Glutamatergic neuron (in vitro differentiated cells): ENCODE measurements at places on chromosomes 11 and 22. TPM values are rescaled to one million over a fixed set of nuclear protein-coding genes. Genes with fewer than 3 reads are reported as not detected.

UPK3A gene
- not detected for total RNA-seq

OR51E2 gene
- total RNA-seq, result not detected

OR6T1 gene
- not detected for total RNA-seq

BANF1 gene
- 135 TPM for total RNA-seq

LRP5 gene
- total RNA-seq, result 17.4 TPM

C11orf91 gene
- not detected for total RNA-seq

PRRG4 gene
- total RNA-seq, result 0.10 TPM

ADM gene
- total RNA-seq, result 0.22 TPM

ART1 gene
- not detected for total RNA-seq

F2 gene
- total RNA-seq, result 0.29 TPM

SLC5A1 gene
- total RNA-seq, result not detected

FGF19 gene
- 5.1 TPM for total RNA-seq

LRRC56 gene
- total RNA-seq, result 2.6 TPM

HBE1 gene
- total RNA-seq, result not detected

DNA sequence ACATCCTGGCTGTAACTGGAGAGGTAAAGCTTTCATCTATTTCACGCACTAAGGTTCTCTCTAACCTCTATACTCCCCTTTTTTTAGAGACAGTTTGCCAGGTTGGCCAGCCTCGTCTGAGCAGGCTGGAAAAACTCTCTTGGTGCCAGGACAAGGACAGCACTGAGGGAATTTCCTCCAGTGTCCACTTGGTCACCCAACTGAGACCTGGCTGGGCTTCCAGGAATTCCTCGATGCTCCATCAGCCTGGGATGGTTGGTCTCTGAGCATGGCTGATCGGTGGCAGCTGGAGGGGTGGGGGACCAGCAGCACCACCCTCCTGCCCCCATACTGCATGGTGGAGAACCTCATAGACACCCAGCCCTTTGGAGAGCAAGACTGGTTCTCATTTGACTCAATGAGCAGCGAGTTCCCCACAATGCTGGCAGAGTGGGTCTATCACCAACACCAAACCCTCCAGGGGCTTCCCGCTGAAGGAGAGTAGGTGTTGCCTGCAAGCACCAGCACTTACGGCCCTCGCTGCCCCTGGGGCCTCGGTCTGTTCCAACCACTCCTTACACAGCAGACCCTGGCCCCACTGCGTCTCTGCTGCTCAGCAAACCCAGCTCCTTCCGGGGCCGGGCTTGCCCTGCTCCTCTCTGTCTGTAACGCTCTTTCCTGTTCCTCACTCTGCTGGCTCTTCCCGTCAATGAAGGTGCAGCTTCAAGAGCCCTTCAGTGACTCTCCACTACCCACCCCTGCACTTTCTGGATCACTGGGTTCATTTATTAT is 122.2 kb downstream of the ST3GAL4 start:
- no peak for DNase-seq
- peaks cover 20% of the 10 kb centered on the region for H3K4me1 ChIP-seq
- H3K36me3 ChIP-seq, result no peaks in the 10 kb centered on the region
- H3K27me3 ChIP-seq, result peaks cover 5% of the 10 kb centered on the region

DNA sequence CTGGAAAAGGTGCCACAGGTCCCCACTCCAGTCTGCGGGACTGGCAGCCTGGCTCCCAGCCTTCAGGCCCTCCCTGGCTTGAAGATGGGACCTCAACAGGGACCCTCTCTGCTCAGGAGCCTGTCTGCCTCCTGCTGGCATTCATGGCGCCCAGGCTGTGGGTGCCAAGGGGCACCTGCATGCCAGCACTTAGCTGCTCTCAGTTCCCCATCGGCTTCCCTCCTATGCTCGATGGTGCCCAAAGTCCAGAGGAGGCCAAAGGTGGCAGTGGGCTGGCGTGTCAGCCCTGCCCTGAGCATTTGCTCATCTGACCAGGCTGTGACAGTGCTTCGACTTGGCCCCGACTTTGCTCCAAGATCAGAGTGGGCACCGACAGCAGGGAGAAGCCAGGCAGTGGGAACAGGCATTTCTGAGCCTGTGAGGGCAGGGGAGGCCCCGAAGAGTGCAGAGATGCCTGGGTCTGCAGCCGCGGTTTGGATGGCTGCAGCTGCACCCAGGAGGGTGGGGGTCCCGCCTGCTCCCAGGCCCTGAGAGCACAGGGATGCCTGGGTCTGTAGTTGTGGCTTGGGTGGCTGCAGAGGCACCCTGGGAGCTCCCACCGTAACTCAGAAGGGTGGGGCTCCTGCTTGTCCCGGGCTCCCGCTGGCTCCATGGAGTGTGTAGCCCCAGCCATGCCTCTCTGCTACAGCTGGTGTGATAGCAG is 463.6 kb downstream of the TBC1D22A start:
- no peak overlapping the region for H3K27ac ChIP-seq
- no peaks in the 10 kb centered on the region for H3K4me1 ChIP-seq
- no peak overlapping the region for H3K4me3 ChIP-seq
- H3K36me3 ChIP-seq, result no peaks in the 10 kb centered on the region
- DNase-seq, result no peak

DNA sequence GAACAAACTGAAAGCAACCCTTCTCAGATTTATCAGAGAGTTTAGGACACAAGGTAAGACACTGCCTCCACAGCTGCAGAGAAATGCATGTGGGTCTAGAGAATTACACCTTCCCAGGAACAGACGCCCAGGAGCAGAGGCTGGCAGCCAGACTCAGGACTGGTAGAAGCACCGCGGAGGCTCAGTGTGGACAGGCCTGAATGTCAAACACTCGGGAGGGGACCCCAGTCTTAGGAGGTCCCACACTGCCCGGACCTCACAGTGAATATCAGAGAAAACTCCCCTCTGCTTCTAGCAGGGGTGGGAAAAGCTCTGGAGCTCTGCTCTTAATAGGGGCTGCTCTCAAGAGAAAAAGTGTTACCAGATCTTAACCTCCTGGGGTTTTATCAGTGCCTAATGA is 952.7 kb downstream of the BRD1 start:
- H3K4me1 ChIP-seq, result no peaks in the 10 kb centered on the region
- no peak overlapping the region for H3K27ac ChIP-seq
- H3K27me3 ChIP-seq, result peaks cover 5% of the 10 kb centered on the region
- no peak for DNase-seq

- DNase-seq, result peak; percentile 30
- peak overlapping the region; percentile 92 for H3K4me3 ChIP-seq
- H3K27me3 ChIP-seq, result peaks cover 3% of the 10 kb centered on the region
- H3K36me3 ChIP-seq, result no peaks in the 10 kb centered on the region
Observed at GRCh38 chr11:120336641-120337354, 585 bp downstream of the ARHGEF12 start.

DNA sequence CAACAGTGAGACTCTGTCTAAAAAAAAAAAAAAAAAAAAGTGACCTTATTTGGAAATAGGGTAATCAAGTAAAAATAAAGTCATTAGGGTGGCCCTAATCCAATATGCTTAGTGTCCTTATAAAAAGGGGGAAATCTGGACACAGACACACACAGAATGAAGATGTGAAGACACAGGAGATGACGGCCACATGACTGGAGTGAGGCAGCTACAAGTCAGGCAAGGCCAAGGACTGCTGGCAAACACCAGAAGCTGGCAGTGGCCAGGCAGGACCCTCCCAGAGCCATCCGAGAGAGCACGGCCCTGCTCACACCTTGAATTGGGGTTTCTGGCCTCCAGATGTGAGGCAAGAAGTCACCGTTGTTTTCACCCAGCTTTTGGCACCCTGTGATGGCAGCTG is 28.6 kb downstream of the LRFN4 start:
- no peaks in the 10 kb centered on the region for H3K36me3 ChIP-seq
- no peak overlapping the region for H3K4me3 ChIP-seq
- peaks cover 25% of the 10 kb centered on the region for H3K4me1 ChIP-seq
- H3K27ac ChIP-seq, result no peak overlapping the region
- no peak for DNase-seq

DNA sequence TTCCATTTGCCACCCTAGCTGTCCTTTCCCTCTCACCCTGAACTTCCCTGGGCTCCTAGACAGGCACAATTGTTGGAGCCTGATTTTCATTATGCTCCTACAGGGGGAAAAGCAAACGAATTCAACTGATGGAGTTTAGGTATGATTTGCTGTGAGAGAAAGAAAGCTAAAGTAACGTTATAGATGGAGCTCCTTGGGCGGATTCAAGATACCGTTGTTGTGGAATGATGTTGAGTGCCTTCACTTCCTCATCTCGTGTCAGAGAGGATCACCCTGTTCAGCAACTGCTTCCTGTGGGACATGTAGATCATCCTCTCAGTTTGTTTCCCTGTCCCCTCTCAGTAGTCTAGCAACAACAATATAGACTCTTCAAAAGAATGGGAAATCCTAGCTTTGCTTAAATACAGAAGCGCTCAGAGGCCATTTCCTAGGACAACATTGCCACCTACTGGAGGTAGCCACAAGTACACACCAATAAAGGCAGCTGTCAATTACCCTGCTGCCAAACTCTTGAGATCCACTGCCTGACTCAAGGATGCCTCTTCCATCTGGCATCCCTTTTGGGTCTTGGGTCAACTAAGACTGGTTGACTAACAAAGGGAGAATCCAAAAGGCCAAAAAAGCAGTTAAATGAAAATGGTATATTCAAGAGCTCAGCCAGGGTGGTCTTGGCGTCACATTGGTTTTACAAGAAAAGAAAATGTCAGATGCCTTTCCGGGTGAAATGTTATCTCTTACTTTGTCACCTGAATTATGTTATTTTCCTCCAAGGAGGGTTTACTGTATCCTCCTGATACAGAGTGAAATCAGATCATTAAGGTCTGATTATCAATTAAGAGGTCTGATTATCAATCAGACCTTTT is 13.5 kb upstream of the DTX4 start:
- no peaks in the 10 kb centered on the region for H3K4me1 ChIP-seq
- no peak overlapping the region for H3K27ac ChIP-seq
- peaks cover 1% of the 10 kb centered on the region for H3K27me3 ChIP-seq
- H3K4me3 ChIP-seq, result no peak overlapping the region
- no peaks in the 10 kb centered on the region for H3K36me3 ChIP-seq
- peak; percentile 53 for DNase-seq

GRCh38 chr11:9982127-9982795 is 311.8 kb downstream of the SBF2 start:
- no peak overlapping the region for H3K4me3 ChIP-seq
- H3K27me3 ChIP-seq, result no peaks in the 10 kb centered on the region
- H3K36me3 ChIP-seq, result peaks cover 5% of the 10 kb centered on the region
- H3K27ac ChIP-seq, result no peak overlapping the region
- H3K4me1 ChIP-seq, result no peaks in the 10 kb centered on the region
- no peak for DNase-seq

- H3K4me1 ChIP-seq, result no peaks in the 10 kb centered on the region
- no peak overlapping the region for H3K4me3 ChIP-seq
- no peak for DNase-seq
- H3K27me3 ChIP-seq, result no peaks in the 10 kb centered on the region
Observed at GRCh38 chr22:36922105-36922608, 8.7 kb downstream of the CSF2RB start.

- peak overlapping the region; percentile 16 for H3K4me3 ChIP-seq
- no peak for DNase-seq
- peak overlapping the region; percentile 84 for H3K27ac ChIP-seq
- H3K36me3 ChIP-seq, result peaks cover 21% of the 10 kb centered on the region
- peaks cover 3% of the 10 kb centered on the region for H3K27me3 ChIP-seq
- H3K4me1 ChIP-seq, result peaks cover 20% of the 10 kb centered on the region
Observed at GRCh38 chr11:47306484-47306844, 36.5 kb downstream of the MADD start.

DNA sequence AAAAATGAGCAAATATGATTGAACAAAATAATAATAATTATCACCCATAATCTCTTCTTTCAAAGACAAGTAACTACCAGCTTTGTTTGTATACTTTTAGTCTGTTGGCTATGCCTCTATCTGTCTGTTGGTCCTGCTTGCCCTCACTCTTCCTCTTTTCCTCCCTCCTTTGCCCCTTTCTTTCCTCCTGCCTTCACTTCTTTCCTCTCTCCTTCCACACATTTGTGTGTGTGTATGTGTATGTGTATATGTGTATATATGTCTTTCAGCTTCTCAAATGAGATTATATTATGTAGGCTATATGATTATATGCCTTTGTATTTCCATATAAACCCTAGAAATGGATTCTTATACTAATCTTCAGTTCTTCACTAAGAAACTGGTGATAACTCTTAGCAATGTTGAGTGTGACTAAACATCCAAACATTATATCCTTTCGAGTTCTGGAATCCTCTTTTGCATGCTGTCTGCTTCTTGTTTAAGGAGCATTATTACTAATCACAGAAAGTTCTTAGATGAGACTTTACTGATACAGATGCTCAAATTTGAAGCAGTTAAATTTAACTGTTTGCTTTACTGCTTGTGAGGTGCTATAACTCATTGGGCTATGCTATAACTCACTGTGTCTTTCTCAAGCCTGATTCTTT is 219.1 kb downstream of the TMEM135 start:
- no peak overlapping the region for H3K4me3 ChIP-seq
- no peak for DNase-seq
- peaks cover 17% of the 10 kb centered on the region for H3K4me1 ChIP-seq
- no peak overlapping the region for H3K27ac ChIP-seq
- no peaks in the 10 kb centered on the region for H3K36me3 ChIP-seq
- peaks cover 2% of the 10 kb centered on the region for H3K27me3 ChIP-seq

GRCh38 chr11:72483412-72484186 is 49.3 kb upstream of the CLPB start:
- DNase-seq, result no peak
- no peak overlapping the region for H3K27ac ChIP-seq
- H3K4me3 ChIP-seq, result no peak overlapping the region
- H3K36me3 ChIP-seq, result no peaks in the 10 kb centered on the region
- H3K27me3 ChIP-seq, result no peaks in the 10 kb centered on the region
- H3K4me1 ChIP-seq, result no peaks in the 10 kb centered on the region

DNA sequence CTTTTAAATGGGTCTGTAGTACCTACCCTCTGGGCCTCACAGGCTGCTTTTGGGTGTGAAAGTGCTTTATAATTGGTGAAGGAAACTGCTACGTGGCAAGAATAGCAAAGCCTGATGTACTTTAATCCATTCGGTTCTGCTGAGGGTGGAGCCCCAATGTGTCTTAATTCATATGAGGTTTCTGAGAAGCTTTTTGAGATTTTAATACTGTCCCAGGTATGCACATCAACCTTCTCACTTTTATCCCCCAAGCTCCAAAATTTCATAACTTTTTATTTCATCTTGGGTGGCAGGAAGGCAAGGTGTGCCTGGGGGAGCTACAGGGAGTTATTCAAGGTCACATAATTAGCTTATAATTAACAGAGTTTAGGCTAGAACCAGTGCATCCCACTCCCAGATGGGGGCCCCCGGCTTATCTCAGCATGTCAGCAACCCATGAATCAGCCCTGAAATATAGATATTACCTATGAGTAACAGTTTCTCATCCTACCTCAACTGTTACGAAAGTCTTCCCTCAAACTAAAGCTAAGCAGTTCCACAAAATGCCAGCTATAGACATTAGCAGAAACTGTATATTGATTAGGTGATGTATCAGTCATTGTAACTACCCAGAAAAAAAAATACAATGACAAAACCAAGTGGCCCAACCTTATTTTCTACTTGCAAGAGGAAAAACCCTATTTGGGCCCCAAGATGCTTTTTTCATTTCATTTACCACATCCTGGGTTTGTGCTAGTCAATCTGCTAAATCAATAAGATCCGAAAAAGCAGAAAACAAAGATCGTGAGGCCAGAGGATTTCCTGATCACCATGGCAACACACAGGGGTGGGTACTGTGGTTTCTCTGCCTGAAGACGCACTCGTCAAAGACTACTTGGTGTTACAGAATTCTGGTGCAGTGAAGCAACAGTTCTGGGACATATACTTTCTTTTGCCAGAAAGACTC is 26.7 kb downstream of the CD44 start:
- no peaks in the 10 kb centered on the region for H3K4me1 ChIP-seq
- H3K27ac ChIP-seq, result no peak overlapping the region
- H3K36me3 ChIP-seq, result no peaks in the 10 kb centered on the region
- no peak for DNase-seq

- peaks cover 7% of the 10 kb centered on the region for H3K36me3 ChIP-seq
- DNase-seq, result no peak
- H3K27me3 ChIP-seq, result peaks cover 3% of the 10 kb centered on the region
- no peak overlapping the region for H3K4me3 ChIP-seq
- H3K27ac ChIP-seq, result no peak overlapping the region
Observed at GRCh38 chr22:49616356-49617231, 211.1 kb downstream of the BRD1 start.
